Activated CD8-positive, alpha-beta memory T cell treated with anti-CD3 and anti-CD28 coated beads, Interleukin-2, amount 50 U/mL, for 48 hours (primary cell): ENCODE measurements at places on chromosomes 2 and 18.

GRCh38 chr2:138474100-138474825, 27.3 kb upstream of the SPOPL start:
- no peak for DNase-seq

DNA sequence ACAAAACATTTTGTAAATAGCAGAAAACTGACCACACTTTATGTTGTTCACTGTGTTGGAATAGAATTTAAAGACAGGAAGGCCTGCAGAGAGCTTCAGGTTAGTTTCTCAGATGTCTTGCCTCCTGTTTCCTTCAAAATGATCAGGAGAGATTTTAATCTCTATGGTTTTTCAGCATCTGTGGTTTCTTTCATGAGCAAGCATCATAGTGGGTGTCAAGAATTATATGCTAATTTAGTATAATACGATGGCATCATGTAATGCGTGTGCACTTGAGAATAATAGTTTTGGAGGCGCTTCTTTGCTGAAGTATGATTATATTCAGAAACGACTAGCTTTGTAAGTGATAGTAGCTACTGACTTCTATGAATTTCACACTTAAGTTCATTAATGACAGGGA, 149.9 kb downstream of the PLCL1 start:
- no peak for DNase-seq

GRCh38 chr2:217438136-217438535, 564.7 kb downstream of the TNS1 start:
- DNase-seq = no peak

GRCh38 chr2:205915130-205915524, 170.8 kb downstream of the INO80D start:
- no peak for DNase-seq

GRCh38 chr18:24016643-24017042, 2.1 kb downstream of the TTC39C start:
- no peak for DNase-seq

GRCh38 chr2:99106913-99107312, 34.6 kb upstream of the C2orf15 start:
- no peak for DNase-seq

- no peak for DNase-seq
Observed at GRCh38 chr2:226267516-226268289, 531.9 kb downstream of the IRS1 start.

DNA sequence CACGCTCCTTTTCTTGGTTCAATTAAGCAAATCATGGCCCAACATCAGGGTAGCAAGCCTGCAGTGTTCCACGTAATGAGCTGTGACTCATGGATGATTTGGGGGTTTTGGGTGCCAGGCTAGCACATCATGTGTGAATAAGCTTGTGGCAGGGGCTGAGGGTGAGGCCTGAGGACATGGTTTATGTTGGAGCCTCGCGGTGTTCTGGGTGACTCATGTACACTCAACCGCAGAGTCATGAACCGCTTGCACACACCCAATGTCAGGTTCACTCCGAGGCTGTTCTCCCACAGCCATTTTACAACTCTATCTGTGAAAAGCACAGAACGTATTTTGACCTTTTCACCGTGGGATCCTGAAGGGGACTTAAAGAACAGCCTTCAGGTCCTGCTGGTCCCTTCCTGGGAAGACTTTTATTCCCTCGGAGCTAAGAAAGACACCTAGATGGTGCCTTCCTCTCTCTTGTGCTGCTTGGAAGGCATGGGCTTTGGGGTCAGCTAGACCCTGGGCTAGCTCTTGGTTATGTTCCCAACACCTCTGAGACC, 139.9 kb upstream of the ZEB2 start:
- no peak for DNase-seq

DNA sequence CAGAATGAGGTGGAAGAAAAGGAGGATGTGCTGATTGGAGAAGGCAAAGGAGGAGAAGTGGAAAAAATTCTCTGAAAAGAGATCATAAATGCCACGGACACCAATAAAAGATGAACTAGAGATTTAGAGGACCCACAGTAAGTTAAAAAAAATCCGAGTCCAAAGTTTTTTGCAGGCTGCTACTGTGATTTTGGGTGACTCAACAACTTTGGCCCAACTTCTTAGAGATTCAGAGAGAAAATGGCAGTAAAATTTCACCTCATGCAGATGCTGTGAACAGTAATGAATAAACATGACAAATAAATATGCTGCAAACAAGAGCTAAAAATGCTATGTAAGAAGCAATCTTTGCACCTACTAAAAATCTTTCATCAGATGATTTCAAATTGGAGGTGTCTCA, 176.9 kb upstream of the SESTD1 start:
- DNase-seq = no peak

DNA sequence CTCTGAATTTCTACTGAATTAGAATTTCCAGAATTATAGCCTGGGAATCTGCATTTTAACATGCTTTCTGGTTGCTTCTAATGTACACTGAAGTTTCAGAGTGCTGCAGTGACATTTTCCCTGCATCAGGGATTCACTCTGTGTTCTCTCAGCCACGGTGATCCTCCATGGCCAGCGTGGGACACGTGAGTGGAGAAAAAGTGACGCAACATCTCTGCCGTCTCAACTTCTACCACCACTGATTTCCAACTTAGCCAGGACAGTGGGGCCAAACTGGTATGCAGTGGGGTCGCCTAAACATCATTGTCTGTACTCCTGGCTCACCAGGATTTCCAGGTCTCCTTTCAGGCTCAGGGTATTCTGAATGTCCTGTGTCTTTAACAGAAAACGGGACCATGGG, 44.6 kb downstream of the LAMA3 start:
- DNase-seq = no peak

GRCh38 chr2:101038455-101039255, 36.6 kb downstream of the RPL31 start:
- peak; percentile 56 for DNase-seq

- no peak for DNase-seq
Observed at GRCh38 chr2:100640431-100641124, 77.8 kb downstream of the PDCL3 start.

DNA sequence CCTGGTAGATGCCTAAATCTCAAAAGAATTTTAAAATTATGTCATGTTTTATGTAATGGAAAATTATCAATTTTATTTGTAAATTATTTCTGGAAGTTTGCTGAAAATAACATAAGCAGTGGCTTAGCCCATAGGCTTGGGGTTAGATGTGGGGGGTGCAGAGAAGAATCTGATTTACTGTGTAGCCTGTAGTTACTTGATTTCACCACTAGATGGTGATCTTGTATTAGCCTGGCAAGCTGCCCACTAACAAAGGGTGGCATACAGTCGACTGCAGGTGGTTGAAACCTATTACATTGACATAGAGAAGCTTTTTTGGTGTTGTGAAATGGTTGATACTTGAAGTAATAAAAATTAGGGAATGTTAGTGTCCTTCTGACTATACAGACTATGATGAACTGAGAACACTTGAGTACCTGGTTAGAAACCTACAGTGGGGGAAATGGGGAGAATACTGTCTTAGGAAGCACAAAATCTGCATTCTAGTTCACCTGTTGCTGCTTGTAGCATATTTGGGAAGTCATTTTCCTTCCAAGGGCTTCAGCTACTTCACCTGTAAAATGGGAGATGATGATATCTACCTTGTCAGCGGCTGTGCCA, 191.0 kb upstream of the LHCGR start:
- DNase-seq = no peak

- no peak for DNase-seq
Observed at GRCh38 chr18:70503060-70503459, 214.2 kb downstream of the SOCS6 start.

GRCh38 chr18:10013621-10014543, 100.1 kb downstream of the VAPA start:
- DNase-seq = no peak

DNA sequence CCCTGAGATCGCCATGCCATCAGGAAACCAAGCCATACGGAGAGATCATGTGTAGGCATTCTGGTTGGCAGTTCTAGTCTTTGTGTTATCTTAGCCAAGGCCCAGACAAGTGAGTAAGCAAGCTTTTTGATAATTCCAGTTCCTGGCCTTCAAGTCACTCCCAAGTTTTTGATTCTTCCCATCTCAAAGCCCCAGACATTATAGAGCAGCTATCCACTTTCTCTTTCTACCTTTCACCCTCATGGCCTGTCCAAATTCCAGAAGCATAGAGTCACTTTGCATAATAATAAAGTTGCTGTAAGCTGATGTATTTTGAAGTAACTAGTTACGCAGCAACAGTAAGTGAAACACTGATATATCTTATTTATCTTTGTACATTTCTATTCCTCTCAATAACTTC, 26.8 kb upstream of the IL1RL1 start:
- no peak for DNase-seq

DNA sequence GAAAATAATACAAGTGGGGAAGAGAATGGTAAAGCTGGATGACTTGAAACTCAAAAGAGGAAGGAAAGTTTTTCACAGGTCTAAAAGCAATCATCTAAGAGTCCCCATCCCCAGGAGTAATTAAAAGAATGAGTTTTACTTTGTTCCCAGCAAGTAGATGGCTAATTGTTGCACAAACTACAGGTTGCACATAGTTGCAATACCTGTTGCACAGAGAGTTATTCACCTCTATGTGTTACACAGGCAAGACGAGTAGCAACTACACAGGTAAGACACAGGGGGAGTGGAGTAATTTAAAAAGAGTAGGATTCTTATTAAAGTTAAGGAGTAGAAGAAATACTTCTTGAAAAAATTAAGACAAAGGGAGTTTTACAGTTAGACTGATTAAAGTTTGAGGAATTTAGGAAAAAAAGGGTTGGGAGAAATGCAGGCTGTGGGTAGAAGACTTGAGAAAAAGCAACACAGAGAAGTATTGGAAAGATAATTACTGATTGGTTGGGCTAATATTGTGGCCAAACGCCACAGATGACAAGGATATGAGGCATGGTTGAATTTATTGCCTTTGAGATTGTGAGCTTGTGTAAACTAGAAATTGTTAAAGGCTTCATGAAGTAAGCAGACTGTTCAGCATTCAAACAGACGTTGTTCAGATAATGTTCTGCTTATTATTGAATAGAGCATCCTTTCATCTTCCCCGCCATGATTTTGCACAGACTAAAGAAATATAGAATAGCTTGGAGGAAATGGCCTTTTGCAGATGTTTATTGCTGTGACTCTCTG, 699.3 kb downstream of the NR4A2 start:
- no peak for DNase-seq

DNA sequence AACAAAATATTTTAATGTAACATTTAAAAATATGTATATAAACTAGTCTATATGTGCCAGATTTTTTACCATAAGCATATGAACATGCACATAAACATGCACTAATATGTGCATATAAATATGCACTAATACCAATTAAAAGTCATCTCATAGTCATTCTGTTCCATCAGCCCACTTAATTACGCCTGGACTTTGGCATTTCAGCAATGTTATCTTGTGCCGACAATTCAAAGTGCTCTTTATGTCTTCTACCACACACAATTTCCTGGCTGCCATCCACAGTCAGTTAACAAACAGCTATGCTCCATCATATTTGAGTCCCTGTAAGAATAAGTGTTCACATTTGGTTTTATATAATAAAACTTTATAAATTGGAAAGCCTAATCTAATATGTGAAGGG, 92.6 kb upstream of the TSPYL6 start:
- no peak for DNase-seq

GRCh38 chr2:152594792-152595191, 122.5 kb downstream of the PRPF40A start:
- DNase-seq = no peak

- no peak for DNase-seq
Observed at GRCh38 chr2:157364257-157364974, 38.8 kb upstream of the ERMN start.

DNA sequence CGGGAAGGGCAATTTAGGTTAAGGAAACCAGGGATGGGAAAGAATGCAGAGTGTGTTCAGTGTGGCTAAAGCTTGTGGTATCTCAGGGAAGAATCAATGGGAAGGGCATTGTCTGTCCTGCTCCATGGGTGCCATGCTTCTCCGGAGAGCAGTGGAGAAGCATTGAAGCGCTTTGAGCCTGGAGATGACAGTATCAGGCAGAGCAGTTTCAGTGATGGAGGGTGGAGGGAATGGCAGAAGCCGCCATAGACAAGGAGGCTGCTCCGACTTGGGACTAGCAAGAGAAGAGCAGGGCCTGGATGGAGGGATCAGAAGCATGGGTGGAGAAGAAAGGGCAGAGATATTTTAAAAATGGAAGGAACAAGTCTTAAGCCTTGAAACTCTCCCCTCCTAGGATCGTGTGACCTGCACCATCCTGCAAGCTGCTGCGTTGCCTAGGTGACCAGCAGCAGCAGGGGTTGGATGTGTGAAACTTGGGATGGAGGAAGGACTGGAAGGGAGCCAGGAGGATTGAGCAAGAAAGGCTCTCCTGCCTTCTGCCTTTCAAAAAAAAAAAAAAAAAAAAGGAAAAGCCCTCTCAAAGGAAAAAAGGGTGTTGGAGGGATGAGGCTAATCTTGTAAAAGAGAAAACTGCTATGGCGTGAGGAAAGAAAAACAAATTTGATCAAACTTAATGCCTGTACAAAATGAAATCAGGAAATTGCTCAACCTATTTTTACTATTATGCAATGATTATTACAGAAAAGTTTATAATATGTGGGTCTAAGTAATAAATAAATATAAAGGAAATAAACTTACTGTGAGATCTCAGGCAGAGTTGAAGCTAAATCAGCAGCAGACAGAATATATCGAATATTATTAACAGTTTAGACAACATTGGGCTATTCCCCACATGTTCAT, 493.8 kb upstream of the NRP2 start:
- no peak for DNase-seq

DNA sequence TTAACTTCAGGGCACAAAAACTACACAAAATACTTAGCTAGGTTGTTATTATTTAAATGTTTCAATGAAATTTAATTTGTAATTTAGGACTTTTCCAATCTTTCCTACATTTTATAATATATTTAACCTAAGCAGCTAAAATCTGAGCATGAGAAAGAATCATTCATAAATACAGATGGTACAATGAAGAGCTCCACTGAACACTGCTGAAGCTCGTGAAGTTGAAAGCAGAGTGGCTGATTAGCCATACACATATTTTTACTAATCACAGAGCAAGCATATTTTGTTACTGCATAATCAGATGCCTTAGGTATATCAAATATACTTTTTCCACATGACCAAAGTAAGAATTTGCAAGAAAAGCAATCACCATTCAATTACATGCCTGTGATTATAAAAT, 184.9 kb upstream of the ETAA1 start:
- DNase-seq = no peak
